ENCODE measurements at places on chromosomes 3 and 15. TPM values are rescaled to one million over a fixed set of nuclear protein-coding genes. Genes with fewer than 3 reads are reported as not detected.
A peak's percentile ranks its signal among the peaks of the same experiment; 100 is the strongest.

RCN2 gene
- 38.9 TPM for total RNA-seq

GRCh38 chr15:72086920-72087648 is 30.9 kb downstream of the MYO9A start:
- no peak for DNase-seq

GRCh38 chr15:94844538-94845389 is 613.4 kb downstream of the MCTP2 start:
- DNase-seq, result peak; percentile 30

GRCh38 chr3:197137751-197138150 is 108.1 kb upstream of the MELTF start:
- no peak for DNase-seq

PDCD7 gene
- 18.4 TPM for total RNA-seq

DNA sequence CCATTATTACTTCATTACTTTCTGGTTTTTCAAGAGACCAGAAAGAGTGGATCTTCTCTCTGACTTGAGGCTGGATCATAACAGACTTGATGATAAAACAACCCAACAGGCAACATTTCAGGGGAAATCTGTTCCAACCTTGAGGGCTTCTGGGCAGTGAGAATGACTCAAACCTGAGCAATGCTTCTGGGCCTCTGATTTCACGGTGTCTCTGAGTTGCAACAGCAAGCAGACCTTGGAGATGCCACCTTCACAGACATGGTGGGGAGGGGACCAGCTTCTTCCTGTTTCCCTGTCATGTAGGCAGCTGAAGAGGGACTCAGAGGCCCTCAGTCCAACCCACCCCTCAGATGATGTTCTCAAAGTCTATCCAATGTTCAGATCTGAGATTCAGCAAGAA is 104.0 kb downstream of the ABHD5 start:
- DNase-seq, result peak; percentile 76

GRCh38 chr3:139292192-139292591 is 51.6 kb upstream of the MRPS22 start:
- DNase-seq, result no peak

- peak; percentile 38 for DNase-seq
These were observed 520 bp downstream of the SLC26A6 start for GRCh38 chr3:48634661-48635221.

TMEM40 gene
- 0.10 TPM for total RNA-seq

- no peak for DNase-seq
These were observed 7.3 kb upstream of the RTP3 start for GRCh38 chr3:46490338-46491084.

DNA sequence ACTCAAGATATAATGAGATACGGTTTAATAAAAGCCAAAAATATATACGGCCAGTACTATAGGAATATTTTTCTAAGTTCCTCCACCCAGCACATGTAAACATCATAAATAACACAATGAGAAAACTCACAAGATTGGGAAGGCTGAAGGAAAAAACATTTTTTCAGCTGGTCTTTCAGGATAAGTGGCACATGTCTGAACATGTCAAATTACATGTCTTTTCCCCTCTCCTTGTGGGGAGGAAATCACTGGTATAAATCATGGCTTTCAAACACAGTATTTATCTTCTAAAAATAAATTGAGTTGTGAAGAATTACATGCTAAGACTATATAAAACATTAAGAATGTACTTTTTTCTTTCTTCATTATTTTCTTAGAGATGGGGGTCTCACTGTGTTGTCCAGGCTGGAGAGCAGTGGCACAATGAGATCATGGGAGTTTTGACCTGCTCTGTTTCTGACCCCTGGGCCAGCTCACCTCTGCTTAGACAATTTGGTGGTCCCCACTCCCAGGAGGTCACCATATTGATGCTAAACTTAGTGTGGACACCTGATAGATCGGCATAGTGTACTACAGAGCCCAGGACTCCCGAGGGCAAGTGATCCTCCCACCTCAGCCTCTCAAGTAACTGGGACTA is 32.8 kb downstream of the ETV5 start:
- no peak for DNase-seq

GRCh38 chr3:29195056-29195455 is 85.8 kb upstream of the RBMS3 start:
- peak; percentile 81 for DNase-seq

CLDN16 gene
- total RNA-seq, result 30.2 TPM

Data from renal cortical epithelial cell (primary cell).